ENCODE measurements at places on chromosomes 16 and 17. TPM values are rescaled to one million over a fixed set of nuclear protein-coding genes. Genes with fewer than 3 reads are reported as not detected.

GRIN2A gene
- total RNA-seq: not detected

NEUROD2 gene
- not detected for total RNA-seq

GUCY2D gene
- total RNA-seq: not detected

PRSS33 gene
- total RNA-seq: not detected

EVPL gene
- total RNA-seq: 0.04 TPM

SPATA32 gene
- 0.21 TPM for total RNA-seq

CDC42EP4 gene
- 0.87 TPM for total RNA-seq

KRT24 gene
- not detected for total RNA-seq

CMIP gene
- total RNA-seq: 39.1 TPM

HYDIN gene
- total RNA-seq: not detected

ACSM3 gene
- total RNA-seq: 17.6 TPM

KRT28 gene
- not detected for total RNA-seq

CD300LB gene
- total RNA-seq: not detected

MFAP4 gene
- total RNA-seq: not detected

ITGAL gene
- total RNA-seq: 210 TPM

MYH2 gene
- total RNA-seq: not detected

ATXN2L gene
- total RNA-seq: 298 TPM

All from activated CD4-positive, alpha-beta T cell treated with anti-CD3 and anti-CD28 coated beads for 36 hours (primary cell).